GM18507 (cell line): ENCODE measurements at places on chromosomes 7 and 10.

GRCh38 chr10:98400482-98400881, 14.5 kb downstream of the PYROXD2 start:
- DNase-seq, result no peak

- DNase-seq, result no peak
Observed at GRCh38 chr7:4241791-4242190, 440.3 kb upstream of the FOXK1 start.

DNA sequence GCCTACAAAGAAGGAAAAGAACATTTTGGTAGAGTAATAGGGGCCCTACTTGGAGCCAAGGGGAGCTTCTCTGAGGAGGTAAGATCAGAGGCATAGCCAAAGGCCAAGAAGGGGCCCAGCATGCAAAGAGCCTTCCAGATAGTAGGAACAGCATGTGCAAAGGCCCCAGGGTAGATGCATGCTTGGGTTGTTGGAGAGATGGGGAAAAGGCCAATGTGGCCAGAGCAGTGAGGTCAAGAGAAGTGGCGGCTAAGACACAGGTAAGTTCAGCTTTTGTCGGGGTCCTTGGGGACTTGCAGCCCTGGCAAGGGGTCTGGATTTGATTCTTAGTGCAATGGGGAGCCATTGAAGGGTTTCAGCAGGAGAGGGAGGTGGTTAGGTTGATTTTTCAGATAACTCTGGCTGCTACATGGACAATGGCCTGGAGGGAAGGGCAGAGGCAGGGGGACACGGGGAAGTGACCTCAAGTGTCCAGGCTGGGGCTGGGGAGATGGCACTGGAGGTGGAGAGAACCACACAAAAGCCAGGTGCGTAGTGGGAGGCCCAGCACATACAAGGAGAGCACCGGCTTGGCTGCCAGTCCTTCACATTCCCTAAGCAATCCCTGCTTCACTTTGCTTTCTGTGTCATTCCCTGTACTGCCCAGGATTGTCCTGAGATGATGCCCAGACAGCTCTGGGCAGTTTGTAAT, 16.5 kb downstream of the GRID1 start:
- DNase-seq, result no peak

DNA sequence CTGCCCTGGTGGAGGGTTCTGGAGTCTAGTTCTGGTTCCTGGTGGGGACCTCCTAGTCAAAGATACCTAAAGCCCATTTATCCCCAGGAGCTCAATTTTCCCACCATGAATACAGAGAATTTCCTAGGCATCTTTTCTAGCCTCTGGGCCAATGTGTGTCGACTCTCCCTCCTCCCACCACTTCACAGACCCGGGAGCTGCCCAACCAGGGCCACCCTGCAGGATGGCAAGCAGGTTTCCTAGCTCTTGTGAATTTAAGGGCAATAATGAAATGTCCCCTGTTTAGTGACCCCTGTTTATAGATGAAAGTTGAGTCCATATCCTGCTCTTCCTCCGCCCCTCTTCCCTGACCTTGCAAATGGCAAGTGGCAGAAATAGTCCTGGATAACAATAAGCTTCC, 9.4 kb downstream of the DLX5 start:
- DNase-seq, result no peak

DNA sequence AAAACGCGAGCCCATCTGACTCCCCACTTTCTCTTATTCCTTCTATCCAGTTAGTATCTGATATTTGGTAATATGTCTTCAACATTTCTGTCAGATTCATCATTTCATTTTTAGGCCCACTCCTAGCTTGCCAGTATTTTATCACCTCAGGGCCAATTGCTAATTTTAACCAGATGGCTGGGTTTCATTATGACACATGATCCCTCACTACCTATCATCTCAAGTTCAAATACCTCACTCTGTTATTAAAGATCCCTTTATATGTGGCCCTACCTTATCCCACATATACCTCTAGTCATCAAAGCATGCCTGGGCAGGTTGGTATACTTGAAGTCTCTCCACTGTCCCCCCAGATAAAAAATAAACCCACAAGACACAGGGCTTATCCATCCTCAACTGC, 104.9 kb downstream of the RNLS start:
- DNase-seq, result no peak
